ENCODE measurements at places on chromosomes 5 and 9.

DNA sequence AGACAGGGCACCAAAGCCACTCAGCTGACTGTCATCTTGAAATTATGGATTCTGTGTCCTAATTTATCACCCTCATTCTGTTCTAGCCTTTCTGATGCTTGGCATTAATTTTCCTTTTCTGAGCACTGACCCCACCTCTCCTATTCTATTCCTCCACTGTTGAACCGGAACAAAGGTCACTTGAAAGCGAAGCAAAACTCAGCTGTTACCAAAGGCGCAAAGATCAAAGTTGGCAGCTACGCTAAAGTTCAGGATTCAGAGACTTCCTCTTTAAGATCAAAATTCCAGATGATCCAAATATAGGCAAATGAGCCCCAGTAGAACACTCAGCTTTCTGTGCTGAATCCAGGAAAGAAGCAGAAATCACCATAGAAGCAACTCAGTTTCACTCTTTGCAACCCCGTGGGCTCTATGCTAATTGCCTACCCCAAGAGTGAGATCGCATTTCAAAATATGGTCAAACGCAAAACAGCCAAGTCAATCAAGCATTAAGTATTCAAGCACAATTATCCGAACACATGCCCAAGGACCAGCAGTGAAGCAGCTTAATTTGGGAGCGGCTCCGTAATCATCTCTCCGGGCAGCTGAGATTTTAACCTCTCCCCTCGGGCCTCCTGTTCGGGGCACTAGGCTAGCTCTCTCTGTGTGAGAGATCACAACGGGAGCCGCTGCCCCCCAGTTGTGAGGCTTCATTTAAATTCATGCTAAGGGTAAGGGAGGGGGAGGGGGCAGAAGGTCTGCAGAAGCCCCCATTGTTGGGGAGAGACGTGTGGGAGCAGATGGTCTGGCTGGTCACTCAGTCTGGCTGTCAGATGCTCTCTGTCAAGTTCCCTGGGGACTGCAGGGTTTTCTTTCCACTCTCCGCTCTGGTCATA, 288.6 kb downstream of the ELAVL2 start:
- DNase-seq = no peak

- no peak for DNase-seq
These were observed 118.9 kb downstream of the NXNL2 start for GRCh38 chr9:88653911-88654310.

DNA sequence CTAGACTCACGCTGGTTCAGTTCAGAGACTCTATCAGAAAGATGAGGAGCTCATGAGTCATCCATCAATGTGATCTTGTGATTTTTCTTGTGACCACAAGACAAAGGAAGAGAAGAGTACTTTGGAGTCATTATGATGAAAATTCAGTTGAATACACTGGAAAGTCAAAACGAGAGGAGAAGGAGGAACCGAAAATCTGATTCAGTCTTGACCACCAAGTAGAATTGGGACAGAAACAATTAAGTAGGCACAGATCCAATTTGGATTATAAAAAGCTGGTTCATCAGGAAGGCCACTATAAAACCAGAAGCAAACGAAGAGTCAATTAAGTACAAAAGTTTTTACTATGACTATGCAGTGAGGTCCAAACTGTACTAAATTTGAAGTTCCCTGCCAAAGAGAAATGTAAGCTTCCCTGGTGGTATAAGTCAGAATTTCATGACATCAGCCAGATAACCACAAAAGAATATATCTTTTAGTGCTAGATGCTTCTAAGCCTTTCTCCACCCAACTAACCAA, 90.9 kb downstream of the THBS4 start:
- peak; percentile 2 for DNase-seq

- no peak for DNase-seq
These were observed 7.8 kb upstream of the LHX2 start for GRCh38 chr9:124003636-124004349.

- peak; percentile 87 for DNase-seq
These were observed 1.9 kb upstream of the RGMB start for GRCh38 chr5:98771382-98772109.

GRCh38 chr9:80437825-80438224, 866.1 kb downstream of the TLE4 start:
- DNase-seq = no peak

Measured in ACHN (cell line).